ENCODE measurements at places on chromosomes 2 and 18. TPM values are rescaled to one million over a fixed set of nuclear protein-coding genes. Genes with fewer than 3 reads are reported as not detected.

DNA sequence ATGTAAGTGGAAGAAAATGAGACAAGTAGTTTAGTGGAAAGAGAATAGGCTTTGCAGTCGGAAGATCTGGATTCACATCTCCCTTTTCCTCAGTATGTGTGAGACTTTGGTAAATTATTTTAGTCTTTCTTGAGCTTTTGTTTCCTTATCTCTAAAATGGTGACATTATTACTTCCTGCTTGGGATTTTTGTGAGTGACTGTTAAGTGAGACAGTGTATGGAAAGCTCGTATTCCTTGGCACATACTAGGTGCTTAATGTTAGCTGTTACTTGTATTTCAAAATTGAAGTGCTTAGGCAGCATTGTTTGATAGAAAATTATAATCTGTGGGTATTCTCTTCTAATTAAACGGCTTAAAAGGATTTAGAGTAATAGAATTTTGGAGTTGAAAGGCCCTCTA is 2.0 kb downstream of the ZNF638 start:
- no peak for DNase-seq

DNA sequence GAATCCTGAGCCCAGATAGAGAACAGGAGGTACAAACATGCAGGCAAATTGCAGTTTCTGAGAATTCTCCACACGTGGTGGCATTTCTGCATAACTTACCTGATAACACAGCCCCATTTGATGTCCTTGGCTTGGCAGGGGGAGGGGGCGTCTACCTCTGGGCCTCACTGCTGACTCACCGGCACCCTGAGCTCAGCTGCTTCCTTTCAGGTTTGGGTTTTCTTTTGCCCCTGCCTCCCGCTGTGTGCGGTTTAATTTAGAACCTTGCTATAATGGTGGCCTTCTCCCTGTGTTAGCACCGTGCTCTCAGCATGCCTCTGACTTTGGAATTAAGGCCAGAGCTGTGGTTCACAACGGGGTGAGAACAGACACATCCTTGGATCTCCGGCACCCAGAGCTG is 4.4 kb downstream of the CTIF start:
- DNase-seq: no peak

DNA sequence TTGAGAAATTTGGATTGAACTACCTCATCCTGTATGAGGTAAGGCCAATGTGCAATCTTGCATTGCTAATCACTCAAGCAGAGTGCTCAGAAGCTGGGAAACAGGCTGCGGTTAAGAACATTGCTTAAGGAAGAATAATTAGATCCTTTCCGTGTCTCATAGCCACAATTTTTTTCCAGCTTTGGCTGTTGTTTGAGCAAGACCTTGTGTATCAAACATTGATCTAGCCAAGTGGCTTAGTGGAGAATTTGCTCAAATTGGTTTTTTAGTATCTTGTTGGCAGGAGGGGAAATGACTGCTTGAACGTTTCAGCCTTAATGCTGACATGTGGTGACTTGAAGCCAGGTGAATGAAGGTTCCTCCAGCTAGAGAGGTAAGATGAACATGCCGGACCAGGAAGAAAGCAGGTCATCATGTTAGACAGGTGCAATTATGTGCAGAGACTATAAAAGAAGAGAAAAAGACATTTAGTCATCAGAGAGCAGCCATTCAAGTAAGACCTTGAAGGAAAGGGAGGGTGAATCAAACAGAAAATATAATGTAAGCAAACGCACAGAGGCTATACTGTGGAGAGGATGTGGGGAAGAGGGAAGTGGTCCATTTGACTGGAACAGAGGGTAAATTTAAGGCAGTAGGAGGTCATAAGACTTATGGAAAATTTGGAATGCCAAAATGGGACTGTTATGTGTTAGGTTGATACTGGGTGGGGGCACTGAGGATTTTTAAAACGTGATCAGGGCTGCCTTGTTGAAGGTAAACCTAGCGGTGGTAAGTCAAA is 98.9 kb upstream of the CYP1B1 start:
- DNase-seq: no peak

- no peak for DNase-seq
Observed at GRCh38 chr2:45370369-45370768, 240.7 kb downstream of the SRBD1 start.

DNA sequence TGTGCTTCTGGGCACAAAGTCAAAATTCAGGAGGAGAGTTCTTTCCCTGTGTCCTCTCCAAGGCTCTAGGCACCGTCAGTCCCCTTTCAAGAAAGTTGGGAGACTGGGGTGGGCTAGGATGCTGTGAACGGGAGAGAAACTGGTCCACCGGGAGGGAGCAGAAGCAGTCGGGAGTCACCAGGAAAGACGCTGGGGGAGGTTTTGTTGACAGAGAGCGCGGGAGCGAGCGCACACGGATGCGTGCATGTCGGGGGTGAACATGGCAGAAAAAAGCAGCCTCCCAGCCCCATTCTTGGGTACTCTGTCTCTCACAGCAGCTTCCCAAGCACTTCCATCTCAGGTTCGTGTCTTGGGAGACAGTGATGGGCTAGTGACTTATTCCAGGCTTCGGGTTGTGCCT is 97.1 kb upstream of the PXDN start:
- DNase-seq: no peak

Gene DTNA
- total RNA-seq: 1.9 TPM

DNA sequence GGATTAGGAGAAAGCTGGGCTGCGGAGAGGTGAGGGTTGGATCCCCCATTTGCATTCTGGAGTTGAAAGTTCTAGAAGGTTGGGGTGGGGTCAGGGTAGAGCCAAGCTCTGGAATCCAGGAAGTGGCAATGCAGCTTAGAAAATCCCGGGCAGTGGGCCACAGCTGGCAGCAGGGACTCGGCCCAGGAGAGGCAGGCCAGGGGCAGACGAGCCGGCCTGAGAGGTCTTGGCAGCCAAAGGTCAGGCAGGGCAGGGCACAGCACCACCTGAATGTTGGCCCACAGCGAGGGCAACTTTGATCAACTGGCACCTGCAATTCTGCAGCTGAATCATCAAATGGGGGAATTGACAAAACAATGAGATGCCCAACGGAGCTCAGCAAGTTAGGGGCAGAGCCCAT is 139.2 kb downstream of the INHBB start:
- no peak for DNase-seq

GRCh38 chr2:237057893-237058300 is 27.8 kb upstream of the COPS8 start:
- DNase-seq: no peak

Gene SERPINB11
- total RNA-seq: not detected

- no peak for DNase-seq
Observed at GRCh38 chr18:65859075-65859474, 108.3 kb downstream of the CDH7 start.

Gene TUBA4B
- total RNA-seq: not detected

GRCh38 chr2:181334158-181334826 is 122.9 kb upstream of the ITGA4 start:
- DNase-seq: no peak

Gene ACADL
- not detected for total RNA-seq

DNA sequence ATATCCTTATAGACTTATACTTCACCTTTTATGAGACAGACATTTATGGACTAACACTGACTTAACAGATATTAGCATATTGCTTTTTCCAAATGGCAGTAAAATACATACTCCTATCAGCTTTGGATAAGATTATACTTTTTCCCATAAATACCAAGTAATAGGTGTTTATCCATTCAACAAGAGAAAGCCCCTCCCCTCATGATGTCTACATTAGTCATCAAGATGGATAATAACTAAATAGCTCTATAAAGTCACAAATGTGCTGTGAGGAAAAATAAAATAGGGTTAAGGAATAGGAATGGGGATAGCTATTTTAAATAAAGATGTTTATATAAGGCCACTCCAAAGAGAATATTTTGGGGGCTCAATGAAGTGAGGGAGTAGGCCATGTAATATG is 39.4 kb downstream of the CSRNP3 start:
- no peak for DNase-seq

Gene SPAG16
- 8.1 TPM for total RNA-seq

- DNase-seq: no peak
Observed at GRCh38 chr2:194591192-194591591, 1065.8 kb upstream of the SLC39A10 start.

Gene CD226
- 1.5 TPM for total RNA-seq

- no peak for DNase-seq
Observed at GRCh38 chr2:22952656-22953225, 432.2 kb upstream of the KLHL29 start.

- DNase-seq: no peak
Observed at GRCh38 chr2:160820691-160821090, 327.1 kb upstream of the RBMS1 start.

DNA sequence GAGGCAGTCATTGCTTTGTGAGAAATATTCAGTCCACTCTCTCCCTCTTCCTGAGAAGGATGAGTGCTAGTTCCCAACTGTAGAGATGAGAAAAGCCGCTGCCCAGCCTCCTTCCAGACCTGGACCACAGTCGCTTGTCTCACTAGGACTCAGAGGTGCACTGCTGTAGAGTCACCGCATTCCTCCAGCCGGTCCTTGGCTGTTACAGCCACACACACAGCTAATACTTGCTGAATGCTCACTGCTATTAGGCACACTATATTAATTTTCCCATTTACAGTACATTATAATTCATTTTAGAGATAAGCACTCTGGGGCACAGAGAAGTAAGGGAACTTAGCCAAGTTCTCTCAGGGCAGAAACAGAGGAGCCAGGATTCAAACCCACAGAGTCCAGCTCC is 10.0 kb upstream of the FABP1 start:
- DNase-seq: no peak

GRCh38 chr18:44852818-44853217 is 172.1 kb downstream of the SETBP1 start:
- DNase-seq: no peak

Gene DSC3
- total RNA-seq: under 0.01 TPM

DNA sequence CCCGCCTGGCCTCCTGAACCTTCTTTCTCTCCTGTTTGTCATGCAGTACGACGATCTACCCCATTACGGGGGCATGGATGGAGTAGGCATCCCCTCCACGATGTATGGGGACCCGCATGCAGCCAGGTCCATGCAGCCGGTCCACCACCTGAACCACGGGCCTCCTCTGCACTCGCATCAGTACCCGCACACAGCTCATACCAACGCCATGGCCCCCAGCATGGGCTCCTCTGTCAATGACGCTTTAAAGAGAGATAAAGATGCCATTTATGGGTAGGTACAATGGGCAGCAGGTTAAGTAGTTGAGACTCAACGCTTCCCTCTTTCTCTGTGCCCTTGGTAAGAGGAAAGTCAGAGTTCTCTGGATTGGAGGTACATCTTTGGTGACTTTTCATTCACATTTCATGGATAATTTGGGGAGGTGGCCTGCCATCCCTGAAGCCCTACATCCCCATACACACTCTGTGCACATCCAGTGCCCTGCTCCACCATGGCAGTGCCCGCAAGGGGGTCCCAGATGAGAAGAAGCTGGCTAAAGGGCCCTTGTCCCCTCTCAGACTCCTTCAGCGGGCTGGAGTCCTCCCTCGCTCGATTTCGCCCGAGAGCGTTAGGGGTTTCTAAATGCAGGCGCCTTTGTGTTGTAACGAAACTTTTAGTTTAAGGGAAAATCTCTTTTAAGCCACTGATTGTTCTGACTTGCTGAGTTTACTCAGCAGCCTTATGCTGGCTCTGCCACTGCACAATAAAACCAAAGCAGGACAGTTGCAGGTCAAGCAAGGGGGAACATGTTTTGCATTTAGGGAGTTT is 3.0 kb downstream of the MEIS1 start:
- DNase-seq: no peak

DNA sequence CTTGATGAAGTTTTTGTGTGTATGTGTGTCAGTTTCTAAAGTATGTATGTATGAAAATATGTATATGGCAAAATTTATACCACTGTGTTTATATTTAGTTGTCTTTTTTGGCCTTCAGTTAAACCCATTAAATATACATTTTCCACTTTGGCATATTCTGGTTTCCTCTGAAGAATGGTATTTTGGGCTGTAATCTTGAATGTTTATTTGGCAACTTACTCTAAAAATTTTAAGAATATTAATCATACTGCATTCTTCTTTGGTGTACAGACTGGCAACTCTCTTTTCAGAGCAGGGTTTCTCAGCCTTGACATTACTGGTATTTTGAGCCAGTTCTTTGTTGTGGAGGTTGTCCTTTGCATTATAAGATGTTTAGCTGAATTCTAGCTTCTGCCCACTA is 27.9 kb upstream of the CCBE1 start:
- no peak for DNase-seq

- no peak for DNase-seq
Observed at GRCh38 chr18:44592639-44593038, 88.0 kb upstream of the SETBP1 start.

All from dermis microvascular lymphatic vessel endothelial cell (primary cell).